ENCODE measurements at places on chromosomes 2 and 18. TPM values are rescaled to one million over a fixed set of nuclear protein-coding genes. Genes with fewer than 3 reads are reported as not detected.

GRCh38 chr18:34848695-34849094 lies 138.6 kb downstream of the DTNA start:
- DNase-seq, result no peak

DNA sequence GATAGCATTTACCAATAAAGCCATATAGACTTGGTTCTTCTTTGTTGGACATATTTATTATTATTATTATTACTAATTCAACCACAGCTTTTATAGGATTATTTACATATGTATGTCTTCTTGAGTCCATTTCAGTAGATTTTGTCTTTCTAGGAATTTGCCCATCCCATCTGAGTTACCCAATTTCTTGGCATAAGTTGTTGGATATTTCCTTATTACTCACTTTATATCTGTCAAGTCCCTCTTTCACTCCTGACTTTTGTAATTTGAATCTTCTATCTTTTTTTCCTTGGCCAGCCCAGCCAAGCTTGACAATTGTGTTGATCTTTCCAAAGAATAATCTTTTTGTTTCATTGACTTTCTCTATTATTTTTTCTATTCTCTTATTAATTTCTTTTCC lies 543.7 kb downstream of the SUCLG1 start:
- no peak for DNase-seq

GRCh38 chr2:240934701-240935102 lies 28.6 kb downstream of the CROCC2 start:
- DNase-seq, result no peak

Gene CKAP2L
- total RNA-seq, result 9.1 TPM
